ENCODE measurements at places on chromosomes 3 and 15.

DNA sequence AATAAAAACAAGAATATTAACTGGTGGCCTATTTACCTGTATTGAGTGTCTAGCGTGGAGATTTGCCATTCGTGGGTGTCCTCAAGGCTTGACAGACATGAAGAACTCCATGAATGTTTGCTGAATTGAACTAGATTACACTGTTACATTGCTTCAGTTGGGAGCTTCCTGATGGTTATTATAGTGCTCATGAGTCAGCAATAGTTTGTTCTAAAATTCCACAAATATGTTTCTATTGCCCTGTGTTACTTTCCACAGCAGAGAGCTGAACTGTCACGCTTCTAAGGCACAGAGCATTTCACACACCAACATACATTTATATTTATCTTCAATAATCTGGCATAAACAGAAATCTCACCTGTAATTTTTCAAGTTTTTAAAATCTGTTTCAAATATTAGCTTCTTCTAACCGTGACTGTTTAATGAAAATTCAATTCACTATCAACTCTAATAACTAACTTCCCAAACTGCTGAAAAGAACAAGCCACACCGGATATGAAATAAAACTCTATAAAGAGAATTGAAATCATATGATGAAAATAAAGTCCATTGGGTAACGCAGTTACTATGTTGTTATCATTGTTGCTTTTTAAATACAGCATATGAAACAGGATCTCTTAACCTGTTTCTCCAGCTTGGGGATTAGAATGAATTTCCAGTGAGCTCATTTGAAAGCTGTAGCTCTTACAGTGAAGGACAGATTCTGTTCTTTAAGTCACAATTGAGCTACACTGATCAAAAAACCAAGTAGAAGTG, 61.2 kb upstream of the MCF2L2 start:
- no peak for DNase-seq

- no peak for DNase-seq
Measured at GRCh38 chr3:21435871-21436270, 315.1 kb downstream of the ZNF385D start.

DNA sequence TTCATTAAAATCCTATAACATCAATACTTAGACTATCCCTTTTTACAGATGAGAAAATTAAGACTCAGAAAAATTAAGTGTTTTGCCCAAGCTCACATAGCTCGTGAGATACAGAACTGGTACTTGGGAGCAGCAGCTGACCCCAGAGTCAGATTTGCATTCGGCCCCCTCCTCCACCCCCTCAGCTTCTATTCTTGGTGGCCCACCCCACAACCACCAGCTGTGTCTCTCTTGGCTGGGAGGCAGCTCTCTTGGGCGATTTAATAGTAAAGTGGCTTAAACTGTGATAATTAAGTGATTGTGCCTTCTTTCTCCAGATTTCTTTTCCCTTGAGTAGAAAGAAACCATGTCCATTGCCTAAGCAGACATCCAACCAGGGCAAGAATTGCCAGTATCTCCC, 203.6 kb upstream of the PDZRN3 start:
- no peak for DNase-seq

DNA sequence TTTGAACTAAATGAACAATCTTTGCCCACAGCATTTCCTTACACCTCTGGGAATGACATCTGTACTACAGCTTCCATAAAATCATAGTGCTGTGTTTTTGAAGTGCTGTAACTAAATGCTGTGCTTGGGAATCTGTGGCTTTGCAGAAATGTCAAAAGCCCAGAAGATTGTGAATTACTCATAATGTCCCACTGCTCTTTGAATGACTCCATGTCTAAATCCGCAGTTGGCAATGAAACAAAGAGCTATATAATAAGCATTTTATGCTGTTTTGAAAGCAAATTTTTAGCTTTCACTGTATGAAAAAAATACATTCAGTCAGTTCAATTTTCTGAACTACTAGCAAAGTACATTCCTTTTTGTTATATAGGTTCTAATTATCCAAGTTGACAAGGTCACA, 88.6 kb upstream of the ADAMTS17 start:
- DNase-seq, result no peak

GRCh38 chr15:77803487-77803886, 170.8 kb upstream of the LINGO1 start:
- no peak for DNase-seq
